ENCODE measurements at places on chromosomes 12 and 14.

- DNase-seq: no peak
Observed at GRCh38 chr12:91778091-91778832, 367.4 kb downstream of the BTG1 start.

DNA sequence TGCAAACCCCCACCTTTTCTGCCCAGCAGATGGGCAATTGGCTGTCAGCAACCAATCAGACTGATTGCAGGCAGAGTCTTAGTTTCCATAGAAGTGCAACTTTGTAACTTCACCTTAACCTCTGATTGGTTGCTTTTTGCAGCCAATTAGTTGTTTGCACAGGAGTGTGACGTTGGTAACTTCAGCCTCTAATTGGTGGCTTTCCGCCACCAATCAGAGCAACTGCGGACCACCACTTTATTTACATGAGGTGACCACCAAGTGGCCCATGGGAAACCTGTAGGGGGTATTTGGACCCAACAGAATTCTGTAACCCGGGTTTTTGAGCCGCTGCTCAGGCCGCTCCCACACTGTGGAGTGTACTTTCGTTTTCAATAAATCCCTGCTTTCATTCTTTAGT lies 32.3 kb downstream of the CDKN1B start:
- DNase-seq: no peak

DNA sequence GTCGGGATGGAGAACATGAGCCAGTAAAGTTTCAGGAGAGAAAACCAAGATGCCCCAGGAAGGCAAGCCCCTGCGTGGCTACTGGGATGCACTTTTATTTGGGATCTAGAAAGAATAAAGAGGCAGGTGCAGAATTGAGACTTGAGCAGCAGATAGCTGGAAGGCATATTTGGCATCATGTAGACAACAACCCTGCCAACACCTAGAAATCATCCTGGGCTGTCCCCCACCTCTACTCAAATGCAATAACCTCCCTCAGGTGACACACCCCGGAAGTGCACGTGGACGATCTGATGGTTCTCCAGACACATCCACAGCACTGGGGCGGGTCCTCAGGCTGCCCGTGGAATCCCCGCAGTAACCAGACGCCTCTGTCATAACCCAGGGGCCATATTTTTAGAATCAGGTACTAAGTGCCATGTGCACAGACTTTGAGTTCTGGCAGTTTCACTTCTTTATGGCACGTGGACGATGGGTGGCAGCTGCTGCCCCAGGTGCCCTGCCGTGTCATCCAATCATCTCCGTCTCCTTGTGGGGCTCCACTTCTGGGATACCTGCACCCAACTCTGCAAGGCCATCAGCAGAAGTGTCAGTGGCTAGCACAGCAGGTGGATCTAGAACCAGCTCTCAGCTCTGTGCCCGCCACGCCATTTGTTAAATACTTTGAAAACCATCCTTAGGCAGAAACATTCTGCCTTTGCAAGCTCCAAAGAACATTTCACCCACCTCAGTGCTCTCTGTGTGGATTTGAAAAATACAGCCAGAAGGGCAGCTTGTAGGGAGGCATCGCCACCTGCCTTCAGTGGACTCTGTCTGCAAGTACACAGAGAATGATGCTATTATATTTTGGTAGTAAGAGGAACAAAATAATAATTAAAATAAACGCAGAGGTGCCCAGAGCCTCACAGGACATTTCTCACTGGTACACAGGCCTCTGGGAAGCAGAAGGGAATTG lies 771.7 kb upstream of the TMEM132C start:
- DNase-seq: no peak

DNA sequence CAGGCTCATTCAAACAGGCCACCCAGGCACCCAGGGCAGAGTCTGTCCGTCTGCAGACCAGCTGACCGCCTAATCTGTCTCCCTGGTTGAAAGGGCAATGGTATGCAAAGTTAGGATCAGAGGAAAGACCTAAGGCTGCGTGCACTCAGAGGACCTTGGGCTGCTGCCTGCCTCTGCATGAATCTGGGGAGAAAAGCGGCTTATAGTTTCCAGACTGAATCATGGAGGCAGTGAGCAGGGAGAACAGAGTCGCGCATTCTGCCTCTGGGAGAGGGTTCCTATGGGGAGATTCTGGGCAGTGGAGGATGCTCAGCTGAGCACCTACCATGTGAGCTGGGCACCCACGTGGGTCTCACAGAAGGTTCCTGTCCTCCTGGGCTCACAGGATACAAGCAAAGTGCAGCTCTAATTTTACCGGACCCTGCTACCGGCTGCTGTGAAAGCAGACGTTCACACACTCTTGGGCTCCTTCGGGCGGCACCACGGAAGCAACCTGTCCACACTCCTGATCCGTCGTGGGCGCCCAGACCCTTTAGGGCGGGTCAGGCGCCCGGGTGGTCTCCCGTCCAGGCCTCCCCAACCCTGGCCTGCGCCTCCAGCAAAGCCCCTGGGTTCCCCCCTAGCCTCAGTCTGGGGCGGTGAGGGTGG lies 772 bp downstream of the SCARB1 start:
- no peak for DNase-seq

- DNase-seq: no peak
Observed at GRCh38 chr12:115191342-115191741, 507.4 kb upstream of the TBX3 start.

GRCh38 chr12:131133994-131134393 lies 180.3 kb downstream of the ADGRD1 start:
- DNase-seq: peak; percentile 28

- peak; percentile 80 for DNase-seq
Observed at GRCh38 chr12:132489078-132489601, 811 bp upstream of the FBRSL1 start.

- peak; percentile 91 for DNase-seq
Observed at GRCh38 chr14:68780358-68781160, 12.3 kb downstream of the ZFP36L1 start.

DNA sequence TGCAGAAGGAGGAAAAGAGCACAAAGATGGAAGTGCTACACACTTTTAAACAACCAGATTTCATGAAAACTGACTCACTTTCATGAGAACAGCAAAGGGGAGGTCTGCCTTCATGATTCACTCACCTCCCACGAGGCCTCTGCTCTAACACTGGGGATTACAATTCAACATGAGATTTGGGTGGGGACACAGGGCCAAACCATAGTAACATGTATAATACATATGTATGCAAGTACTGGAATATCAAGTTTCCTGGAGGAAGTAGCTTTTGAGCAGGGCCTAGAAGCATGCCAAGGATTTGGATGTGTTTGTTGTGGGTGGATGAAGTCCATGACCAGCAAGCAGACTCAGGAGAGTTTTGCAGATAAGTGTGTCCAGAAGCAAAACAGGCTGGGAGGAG lies 409.0 kb downstream of the RGS6 start:
- DNase-seq: no peak

DNA sequence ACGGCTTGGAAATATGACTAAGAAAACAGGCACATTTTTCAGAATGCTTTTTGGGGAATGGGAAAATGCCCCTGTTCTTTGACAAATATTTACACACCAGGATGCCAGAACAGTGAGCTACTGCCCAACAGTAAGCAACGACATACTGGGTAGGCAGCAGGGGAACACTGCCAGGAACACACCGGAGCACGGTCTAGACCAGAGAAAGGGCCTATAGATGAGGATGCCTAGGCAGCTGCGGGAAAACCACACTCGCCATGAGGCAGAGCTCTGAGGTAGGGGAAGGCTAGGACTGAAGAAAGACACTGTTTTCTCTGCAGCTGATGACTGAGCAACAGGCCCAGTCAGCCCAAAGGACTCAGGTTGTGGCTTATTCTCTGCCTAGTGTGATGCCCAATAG lies 45.9 kb upstream of the COL2A1 start:
- DNase-seq: no peak

- no peak for DNase-seq
Observed at GRCh38 chr14:71212683-71213107, 305.4 kb downstream of the PCNX1 start.

GRCh38 chr14:96092936-96093335 lies 53.8 kb downstream of the C14orf132 start:
- DNase-seq: no peak

DNA sequence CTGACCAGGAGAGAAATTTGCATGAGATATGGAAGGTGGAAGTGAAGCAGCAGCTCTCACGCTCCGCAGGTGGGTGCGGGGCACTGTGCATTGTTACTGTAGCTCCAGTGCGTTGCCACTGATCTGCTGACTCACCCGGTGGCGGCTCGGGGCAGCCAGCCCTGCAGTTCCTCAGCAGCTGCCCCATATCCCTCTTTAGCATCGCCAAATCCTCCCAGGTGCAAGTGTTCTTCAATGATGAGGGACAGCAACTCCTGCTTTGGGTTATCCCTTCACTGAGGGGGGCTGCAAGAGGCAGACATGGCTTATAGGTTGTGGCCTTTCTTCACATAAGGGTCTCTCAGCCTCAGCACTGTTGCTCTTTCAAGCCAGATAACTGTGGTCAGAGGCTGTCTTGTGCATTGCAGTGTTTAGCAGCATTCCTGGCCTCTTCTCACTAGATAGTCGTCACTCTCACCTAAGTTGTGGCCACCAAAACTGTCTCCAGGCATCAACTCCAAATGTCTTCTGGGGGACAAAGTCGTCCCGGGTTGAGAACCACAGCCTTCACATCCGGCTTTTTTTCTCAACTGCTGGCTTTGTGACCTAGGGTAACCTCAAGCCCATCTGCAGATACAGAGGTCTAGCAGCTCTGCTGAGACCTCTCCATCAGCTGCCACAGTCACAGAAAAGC lies 180.8 kb downstream of the EFCAB11 start:
- DNase-seq: no peak

DNA sequence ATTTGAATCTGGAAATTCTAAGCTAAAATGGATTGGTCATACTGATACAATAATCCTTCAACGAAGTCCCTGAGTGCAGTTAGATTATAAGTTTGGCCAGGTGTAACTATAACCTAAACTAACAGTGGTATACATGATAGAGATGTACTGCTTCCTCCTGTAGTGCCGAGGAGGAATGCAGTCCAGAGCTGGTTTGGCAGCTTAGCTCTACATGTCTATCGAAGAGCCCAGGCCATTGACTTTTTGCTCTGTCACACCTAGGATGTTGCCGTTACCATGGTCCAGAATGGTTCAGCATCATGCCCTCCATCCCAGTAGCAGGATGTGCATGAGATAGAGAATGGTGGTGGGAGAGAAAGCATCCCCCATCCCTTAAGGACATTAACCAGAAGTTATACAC lies 318.1 kb downstream of the ZFP36L1 start:
- no peak for DNase-seq
